Fibroblast of skin of left quadriceps (primary cell): ENCODE measurements at places on chromosomes 2 and 18.

DNA sequence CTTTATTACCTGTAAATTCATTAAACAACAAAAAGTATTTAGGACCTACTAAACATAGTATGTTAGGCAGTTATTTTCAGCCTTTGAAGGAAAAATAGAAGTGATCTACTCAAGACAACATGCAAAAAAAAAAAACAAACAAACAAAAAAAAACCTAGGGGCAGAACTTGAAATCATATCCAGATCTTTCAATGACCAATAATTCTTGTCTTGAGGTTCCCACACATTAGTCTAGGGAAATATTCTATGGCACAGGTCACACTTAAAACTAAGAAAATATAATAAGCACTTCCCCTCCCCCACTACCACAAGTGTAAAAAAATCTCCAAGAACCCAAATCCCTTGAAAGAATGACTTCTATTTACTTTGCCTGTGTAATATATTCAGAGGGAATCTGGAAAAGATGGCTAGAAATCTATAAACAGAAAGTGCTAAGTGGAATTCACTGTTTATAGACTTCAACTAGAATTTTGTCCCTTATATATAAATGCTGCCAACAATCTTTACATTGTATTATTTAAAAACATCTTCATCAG is 3.5 kb downstream of the PELI1 start:
- DNase-seq, result no peak

DNA sequence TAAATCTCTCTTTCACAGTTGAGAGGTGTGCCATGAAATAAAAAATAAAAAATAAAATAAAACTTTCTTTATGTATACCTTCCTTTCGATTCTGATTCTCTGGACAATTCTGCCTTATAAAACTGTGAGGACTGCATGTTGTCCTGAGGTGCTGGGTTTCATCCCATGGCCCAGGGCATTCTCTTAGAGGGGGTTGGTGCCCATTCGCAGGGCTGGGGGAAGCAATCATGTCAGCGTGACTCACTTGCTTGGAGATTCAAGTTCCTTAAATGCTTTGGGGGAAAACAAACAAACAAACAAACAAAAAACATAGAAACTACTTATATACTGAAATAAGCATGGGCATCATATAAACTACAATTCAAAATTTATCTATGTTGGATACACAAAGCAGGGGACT is 122.0 kb upstream of the ST6GAL2 start:
- no peak for DNase-seq

DNA sequence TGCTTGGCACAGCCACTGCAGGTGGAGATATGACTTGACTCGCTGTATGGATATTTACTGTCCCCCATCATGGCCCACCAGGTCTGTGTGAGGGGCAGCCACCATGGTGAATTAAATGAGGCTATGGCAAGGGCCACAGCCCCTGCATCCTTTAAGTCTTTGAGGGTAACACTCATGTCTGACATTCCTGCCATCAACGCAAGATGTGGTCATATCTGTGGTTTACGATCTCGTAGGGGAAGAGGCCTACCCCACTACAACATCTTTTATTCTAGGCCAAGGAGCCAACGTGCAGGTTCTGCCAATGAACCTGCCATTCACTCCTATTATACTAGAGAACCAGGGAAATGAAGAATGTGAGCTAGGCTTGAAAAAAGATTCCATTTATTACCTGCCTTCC is 381.6 kb upstream of the ID2 start:
- no peak for DNase-seq

- peak; percentile 60 for DNase-seq
Observed at GRCh38 chr18:55256226-55256928, 297.1 kb upstream of the CCDC68 start.

- DNase-seq, result no peak
Observed at GRCh38 chr2:222842491-222843174, 18.2 kb upstream of the ACSL3 start.

DNA sequence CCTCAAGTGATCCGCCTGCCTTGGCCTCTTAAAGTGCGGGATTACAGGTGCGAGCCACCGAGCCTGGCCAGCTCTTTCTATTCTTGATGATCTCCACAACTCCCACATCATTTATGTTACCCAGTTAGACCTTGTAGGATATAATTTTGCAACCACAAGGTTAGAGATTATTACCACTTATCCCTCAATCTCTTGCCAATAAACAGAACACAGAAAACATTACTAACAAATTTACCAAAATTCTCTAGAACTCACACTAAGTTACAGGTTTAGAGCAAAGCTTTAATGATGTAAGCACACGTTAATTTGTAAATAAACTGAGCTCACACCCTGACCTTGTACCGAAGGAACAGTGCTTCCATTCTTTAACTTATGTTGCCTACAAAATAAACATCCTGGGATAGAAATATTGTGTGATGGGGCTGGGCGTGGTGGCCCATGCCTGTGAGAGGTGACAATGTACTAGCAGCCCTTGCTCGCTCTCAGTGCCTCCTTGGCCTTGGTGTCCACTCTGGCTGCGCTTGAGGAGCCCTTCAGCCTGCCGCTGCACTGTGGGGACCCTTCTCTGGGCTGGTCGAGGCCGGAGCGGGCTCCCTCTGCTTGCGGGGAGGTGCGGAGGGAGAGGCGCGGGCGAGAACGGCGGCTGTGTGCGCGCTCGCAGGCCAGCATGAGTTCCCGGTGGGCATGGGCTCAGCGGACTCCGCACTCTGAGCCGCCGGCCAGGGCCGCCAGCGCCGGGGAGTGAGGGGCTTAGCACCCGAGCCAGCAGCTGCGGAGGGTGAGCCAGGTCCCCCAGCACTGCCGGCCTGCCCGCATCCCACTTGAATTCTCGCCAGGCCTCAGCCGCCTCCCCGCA is 42.1 kb upstream of the ITSN2 start:
- DNase-seq, result no peak

DNA sequence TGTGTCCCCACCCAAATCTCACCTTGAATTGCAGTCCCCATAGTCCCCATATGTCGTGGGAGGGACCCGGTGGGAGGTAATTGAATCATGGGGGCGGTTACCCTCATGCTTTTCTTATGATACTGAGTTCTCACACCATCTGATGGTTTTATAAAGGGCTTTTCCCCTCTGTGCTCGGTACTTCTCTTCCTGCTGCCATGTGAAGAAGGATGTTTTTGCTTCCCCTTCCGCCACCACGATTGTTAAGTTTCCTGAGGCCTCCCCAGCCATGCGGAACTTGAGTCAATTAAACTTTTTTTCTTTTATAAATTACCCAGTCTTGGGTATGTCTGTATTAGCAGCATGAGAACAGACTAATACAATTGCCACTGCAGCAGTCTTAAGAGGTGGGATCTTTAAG is 134.9 kb downstream of the LTBP1 start:
- no peak for DNase-seq

- no peak for DNase-seq
Observed at GRCh38 chr18:79784071-79784913, 13.4 kb upstream of the KCNG2 start.

DNA sequence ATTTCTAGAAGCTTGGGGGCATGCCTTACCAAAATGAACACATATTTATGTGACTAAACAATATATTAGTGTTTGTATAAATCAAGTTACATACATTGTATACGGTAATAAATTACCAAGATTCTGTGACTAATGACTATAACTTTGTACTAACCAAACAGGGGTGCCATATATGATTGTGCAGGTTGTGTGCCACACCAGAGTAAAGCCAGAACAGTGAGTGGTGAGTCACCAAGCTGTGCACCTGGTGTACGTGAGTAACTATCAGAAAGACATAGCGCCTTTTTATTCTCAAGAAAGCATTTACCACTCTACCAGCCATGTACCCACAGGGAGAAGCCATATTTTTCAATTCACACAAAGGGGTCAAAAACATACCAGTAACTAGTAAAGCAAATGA is 453.2 kb upstream of the PIK3C3 start:
- no peak for DNase-seq

DNA sequence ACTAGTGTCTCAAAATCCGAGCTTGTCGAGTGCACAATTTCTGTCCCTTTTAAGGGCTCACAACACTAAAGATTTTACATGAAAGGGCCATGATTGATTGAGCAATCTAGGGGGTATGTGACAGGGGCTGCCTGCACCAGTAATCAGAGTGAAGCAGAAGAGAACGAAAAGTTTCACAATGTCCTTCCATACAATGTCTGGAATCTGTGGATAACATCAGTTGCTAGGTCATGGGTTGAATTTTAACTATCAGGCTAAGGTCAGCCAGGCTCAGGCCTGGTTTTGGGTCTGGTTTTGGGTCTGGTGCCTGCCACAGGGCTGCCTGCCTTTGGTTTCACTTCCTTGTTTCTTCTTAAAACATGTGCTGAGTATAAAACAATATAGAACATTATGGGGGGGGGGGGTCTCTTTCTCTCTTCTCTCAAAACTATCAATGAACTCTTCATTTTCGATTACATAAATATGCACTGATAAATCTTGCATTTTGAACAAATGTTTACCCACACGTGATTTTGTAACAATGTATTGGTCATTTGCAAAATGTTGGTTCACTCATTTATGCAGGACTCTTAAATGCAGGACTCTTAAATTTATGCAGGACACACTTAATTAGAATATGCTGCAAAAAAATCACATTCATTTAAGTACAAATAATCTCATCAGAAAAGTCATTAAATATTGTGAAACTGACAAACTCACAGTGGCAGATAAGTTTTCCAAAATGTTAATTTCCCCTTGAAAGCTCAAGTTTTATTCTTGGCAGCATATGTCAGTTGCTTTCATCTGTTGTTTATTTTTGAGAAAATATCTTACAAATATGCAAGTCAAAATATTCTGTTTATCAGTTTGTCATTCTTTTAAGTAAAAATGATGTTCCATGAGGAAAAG is 290.5 kb upstream of the KYNU start:
- DNase-seq, result no peak

GRCh38 chr2:97645112-97645694 is 659 bp upstream of the COX5B start:
- no peak for DNase-seq

- no peak for DNase-seq
Observed at GRCh38 chr18:79851950-79852349, 54.2 kb downstream of the KCNG2 start.

- no peak for DNase-seq
Observed at GRCh38 chr2:128720080-128721022, 401.7 kb upstream of the HS6ST1 start.

DNA sequence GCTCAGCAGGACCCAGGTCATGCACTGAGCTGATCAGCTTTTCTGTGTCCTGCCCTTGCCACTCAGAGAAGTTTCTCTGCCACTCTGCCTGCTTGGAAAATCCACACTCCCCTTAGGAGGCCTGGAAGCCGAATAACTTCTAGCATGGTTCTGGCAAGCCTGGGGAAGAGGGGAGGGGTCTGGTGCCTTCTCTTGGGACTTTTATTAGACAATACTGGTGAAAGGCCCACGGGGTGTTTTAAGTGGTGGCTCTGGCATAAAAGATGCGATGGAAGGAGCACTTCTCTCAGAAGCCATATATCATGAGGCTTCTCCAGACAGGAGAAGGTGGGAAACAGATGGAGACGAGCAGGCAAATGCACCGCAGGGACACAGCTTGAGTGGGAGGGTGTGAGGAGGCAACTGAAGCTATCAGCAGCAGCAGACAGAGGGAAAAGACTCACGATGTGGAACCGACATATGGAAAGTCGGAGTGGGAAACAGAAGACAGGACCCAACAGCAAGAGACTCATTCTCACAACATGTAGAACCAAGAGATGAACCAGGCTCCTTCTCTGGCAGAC is 141.8 kb upstream of the CTNNA2 start:
- DNase-seq, result no peak

- DNase-seq, result no peak
Observed at GRCh38 chr2:127170021-127170420, 50.1 kb downstream of the CYP27C1 start.

DNA sequence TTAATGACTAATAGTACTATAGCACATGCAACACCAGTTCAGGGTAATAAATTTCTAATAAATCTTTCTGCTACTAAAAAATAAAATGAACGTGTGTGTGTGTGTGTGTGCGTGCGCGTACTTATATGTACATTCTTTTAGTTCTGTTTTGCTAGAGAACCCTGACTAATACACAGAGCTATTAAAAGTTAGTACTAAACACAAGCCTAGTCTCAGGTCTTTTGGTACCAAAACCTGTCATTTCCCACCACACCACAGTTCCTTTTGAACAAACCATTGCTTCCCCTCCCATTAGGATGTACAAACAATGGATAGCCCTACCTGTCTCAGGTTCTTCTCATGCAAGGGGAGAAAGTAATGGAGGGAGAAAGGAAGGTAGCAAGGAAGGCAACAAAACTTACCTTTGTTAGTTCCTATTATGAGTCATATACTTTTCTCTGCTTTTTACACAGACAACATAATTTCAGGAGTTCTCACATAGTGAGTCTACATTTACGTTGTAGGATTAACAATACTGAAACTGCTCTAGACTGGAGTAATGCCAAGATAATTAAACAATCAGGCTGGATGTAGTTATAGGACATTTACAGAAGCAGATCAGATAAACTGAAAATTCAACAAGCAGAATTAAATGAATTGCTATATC is 427.2 kb downstream of the KCNJ3 start:
- DNase-seq, result no peak

- no peak for DNase-seq
Observed at GRCh38 chr2:98664323-98664722, 55.9 kb downstream of the UNC50 start.

GRCh38 chr2:14051401-14051800 is 581.1 kb upstream of the LRATD1 start:
- no peak for DNase-seq

- DNase-seq, result peak; percentile 48
Observed at GRCh38 chr2:12555012-12555645, 161.6 kb upstream of the TRIB2 start.

GRCh38 chr2:190465060-190465459 is 56.9 kb downstream of the MFSD6 start:
- DNase-seq, result no peak
